ENCODE measurements at places on chromosomes 11 and 22.

- no peak for DNase-seq
Observed at GRCh38 chr11:31500560-31500959, 8.9 kb downstream of the IMMP1L start.

- DNase-seq = no peak
Observed at GRCh38 chr11:120985718-120986569, 38.0 kb upstream of the TBCEL start.

DNA sequence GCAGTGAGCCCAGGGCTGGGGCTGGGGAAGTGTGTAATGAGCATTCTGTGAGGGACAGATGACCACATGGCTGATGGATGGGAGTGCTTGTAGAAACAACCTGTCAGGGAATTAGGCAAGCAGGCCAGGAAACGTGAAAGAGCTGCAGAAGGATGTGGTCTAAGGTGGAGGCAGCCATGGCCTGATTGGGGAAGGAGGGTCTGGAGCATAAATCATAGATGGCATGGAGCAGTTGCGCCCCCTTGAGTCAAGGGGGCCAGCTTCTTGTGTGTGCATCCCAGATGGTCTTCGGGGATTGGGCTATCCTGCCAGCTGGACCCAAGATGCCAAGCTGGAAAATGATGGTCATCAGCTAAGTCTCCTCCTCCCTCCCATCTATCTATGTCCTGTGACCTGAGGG, 119.4 kb upstream of the CLPB start:
- no peak for DNase-seq

DNA sequence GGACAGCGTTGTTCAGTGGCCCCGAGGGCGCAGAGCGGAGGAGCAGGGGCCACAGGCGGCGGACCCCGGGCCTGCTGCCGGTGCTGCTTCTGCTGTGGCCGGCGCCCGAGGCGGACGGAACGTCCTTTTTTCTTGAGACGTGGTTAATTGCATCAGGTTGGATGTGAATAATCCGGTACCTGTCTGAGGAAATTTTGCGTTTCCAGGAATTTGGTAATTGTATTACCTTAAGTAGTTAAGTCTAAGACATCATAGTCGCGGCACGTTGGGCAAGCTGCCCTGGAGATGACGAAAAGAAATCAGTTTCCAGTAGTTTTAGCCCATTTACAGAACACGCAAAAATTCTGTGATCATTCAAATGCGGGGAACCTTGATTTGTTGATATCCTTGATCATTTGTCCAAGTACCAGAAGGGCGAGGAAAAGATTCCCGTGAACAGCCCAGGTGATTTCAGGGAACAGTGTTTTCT, 789 bp downstream of the SPECC1L start:
- no peak for DNase-seq

GRCh38 chr22:30891443-30891755, 77.2 kb downstream of the MORC2 start:
- DNase-seq = no peak

DNA sequence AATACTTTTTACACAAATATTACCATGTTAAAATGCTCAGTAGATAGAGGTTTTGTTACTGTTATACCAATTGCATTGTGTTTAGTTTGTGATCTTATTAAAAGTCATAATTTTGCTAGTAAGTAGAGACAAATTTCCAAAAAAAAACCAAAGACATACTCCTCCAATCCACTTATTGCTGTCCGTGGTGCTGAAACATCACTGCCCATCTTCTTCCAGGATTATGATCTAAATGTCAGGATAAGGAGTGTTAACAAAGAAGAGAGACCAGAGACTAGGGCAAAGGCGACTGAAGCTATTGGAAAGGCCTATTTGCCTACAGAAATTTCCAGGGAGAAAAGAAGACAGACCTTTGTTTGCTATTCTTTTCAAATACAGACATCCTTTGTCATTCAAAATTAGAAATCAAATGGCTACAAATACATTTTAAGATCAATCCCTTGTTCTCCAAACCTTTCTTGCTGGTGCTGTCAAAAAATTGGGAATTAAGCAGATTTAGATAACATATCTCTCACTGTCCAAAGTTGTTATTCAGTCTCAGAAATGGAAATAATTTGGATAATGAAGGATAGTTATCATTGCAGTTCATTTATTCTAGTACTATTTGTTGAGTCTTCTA, 199.7 kb downstream of the C11orf91 start:
- no peak for DNase-seq

DNA sequence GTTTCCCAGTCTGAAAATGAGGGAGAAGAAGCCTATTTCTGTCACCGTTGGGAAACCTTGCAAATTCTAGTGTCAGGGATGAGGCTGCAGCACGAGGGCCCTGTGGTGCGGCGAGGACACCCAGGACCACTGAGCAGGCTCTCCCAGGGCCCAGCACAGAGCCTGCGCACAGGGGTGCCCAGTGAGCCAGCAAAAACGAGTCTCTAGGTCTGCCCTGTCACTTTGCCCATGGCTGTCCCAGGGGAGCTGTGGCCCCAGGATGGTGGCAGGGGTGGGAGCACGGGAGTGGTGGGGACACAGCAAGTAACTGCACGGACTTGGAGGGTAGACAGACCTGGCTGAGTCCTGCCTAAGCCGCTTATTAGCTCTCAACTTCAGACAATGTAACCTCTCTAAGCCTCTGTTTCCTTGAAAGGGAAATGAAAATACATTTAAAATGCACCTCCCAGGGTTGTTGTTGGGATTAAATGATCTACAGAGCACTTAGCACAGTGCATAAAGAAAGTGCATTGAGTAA, 44.2 kb downstream of the DSCAML1 start:
- DNase-seq = no peak

GRCh38 chr22:33299245-33299956, 241.2 kb upstream of the SYN3 start:
- DNase-seq = no peak

- no peak for DNase-seq
Observed at GRCh38 chr11:100578831-100579311, 108.2 kb upstream of the ARHGAP42 start.

DNA sequence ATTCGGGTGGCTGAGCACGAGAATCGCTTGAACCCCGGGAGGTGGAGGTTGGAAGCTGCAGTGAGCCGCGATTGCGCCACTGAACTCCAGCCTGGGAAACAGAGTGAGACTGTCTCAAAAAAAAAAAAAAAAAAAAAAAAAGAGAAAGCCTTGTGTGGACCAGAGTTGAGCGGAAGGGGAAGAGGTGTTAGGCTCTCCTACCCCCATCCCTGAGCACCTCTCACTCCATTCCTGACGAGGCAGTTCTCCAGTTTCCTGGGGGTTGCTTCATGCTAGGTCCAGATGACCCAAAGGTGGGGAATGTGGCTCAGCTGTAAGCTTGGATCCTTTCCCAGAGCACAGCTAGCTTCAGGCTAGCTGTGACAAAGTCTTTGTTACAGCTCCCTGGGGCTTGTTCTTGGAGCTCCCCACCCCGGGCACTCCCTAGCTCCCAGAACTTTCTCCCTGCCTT, 8.8 kb upstream of the DNAL4 start:
- DNase-seq = no peak

DNA sequence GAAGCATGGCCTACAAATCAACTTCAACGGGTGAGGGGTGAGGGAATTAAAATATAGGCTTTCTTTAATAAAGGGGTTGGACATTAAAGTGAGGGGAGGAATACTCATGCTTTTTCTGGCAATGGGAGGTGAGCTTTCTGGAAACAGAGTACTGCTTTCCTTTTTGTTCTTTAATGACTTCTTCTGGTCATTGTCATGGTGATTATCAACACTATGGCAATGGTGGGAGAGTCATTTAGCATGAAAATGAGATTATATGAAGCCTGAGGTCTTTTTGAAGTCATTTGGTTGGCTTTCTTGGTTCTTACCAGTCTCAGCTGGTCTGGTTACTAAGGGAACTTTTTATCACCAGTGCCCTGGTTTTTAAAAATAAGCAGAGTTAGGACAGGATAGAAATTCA, 475.8 kb upstream of the LRRC4C start:
- DNase-seq = no peak

DNA sequence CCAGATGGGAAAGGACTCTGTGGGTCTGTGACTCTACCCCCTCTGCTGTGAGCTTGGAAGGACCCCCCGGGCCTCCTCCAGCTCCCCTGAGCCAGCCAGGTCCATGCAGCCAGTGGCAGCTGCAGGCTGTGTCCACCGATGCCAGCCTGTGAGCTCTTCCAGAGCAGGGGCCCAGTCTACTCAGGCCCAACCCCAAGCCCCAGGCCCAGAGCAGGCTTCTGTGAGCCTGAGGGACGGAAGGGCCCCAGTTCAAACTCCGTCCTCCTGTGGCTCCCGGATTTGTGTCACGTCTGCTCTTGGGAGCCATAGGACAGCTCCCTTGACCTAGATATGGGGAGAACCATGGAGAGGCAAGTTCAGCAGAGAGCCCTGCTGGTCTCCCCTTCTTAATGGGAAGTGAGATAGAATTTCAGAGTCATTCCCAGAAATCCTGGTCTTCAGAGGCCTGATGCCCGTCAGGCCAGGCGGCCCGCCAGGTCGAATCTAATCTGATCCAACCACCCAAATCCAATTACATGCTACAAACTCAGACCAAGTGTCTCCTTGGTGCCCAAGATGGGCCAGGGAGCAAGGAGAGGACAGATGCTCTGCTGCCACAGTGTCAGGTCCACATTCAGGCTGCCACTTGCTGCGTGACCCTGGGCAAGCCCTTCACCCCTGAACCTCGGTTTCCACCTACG, 75.1 kb downstream of the SCUBE1 start:
- no peak for DNase-seq

GRCh38 chr11:77596626-77597025, 6.9 kb downstream of the AQP11 start:
- no peak for DNase-seq

DNA sequence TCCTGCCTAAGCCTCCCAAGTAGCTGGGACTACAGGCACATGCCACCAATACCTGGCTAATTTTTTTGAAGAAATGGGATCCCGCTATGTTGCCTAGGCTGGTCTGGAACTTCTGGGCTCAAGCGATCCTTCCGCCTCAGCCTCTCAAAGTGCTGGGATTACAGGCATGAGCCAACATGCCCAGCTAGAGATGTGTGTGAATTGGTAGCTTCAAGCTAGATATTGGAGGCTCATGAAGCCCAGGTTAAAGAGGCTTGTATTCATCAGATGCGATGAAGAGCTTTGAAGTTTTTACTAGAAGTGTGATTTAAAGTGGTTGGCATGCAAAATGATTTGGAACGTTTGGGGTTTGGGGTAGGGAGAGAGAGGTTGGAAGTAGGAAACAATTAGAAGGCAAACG, 19.6 kb downstream of the NF2 start:
- no peak for DNase-seq

GRCh38 chr11:124882339-124883071, 15.2 kb downstream of the ROBO4 start:
- no peak for DNase-seq

DNA sequence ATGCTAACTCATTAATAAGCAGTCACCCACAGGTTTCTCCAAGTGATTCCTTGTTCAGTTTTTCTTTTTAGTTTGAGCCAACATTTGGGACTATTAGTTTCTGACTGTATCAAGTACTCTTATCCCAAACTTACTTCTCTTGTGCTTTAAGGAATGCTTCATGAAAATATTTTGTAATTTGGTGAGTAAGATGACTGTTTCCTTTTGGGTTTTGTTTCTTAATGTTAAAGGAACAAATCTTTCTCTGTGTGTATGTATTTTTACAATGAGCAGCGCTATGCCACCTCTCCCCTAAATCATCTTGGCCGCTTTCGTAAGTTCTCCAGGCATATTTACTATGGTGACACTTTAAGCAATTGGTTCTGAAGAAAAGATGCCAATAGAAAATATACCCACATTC, 72.4 kb downstream of the LDLRAD3 start:
- no peak for DNase-seq

DNA sequence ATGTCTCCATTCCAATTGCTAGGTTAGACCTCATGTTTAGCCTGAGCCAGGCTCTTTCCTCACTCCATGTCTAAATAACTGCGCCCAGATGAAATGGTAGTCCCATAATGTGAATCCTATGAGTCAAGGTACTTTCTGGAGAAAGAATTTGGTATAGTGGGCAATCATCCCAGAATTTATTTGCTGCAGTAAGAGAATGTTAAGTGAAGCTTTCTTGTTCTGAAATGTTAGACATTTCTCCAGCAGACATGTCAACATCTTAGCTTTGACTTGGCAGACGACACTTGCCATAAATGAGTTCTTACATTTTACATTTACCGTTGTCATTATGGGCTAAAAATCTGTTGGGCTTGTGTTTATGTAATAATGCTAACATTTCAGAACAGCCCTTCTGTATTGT, 165.2 kb downstream of the PGR start:
- no peak for DNase-seq

DNA sequence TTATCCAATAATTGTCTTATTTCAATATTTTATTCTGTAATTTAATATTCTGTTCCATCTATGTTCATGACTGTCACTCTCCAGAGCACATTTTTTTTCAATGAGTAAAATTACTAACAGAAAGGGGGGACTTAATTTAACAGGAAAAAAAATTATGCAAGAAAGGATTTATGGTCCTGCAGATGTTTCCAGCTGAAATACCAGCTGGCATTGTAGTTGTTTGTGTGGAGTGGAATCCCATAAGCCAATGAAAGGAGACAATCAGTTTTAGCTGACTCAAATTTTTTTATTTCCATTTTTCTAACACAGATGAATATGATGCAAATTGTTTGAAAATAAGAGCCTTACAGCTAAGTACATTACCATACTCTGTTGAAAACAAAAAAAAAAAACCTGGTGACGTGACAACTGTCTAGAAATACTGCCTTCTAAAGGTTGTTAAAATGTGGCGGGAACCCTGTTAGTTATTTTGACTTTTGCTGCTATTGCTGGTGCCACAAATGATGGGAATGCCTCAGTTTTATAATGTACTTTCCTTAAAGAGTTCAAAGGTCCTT, 389.1 kb downstream of the ETS1 start:
- no peak for DNase-seq

- no peak for DNase-seq
Observed at GRCh38 chr11:12806113-12806512, 131.9 kb downstream of the TEAD1 start.

DNA sequence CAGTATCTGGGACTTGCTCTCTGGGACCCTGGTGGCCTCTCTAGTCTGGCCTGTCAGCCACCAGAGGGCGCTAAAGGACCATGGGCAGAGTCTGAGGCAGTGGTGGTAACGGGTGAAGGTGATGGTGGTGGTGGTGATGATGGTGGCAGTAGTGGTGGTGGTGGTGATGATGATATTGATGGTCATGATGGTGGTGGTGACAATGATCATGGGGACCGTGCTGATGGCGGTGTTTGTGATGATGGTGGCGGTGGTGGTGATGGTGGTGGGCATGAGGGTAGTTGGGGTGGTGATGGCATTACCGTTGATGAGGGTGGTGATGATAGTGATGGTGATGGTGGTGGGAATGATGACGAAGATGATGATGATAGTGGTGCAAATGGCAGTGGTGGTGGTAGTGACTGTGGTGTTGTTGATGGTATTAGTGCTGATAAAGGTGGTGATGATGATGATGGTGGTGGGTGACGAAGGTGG, 16.0 kb downstream of the TRPM5 start:
- DNase-seq = peak; percentile 64

GRCh38 chr22:38350444-38351359, 33.5 kb upstream of the CSNK1E start:
- no peak for DNase-seq

GRCh38 chr11:74357449-74357848, 40.8 kb downstream of the PGM2L1 start:
- DNase-seq = no peak

- no peak for DNase-seq
Observed at GRCh38 chr11:68778205-68778604, 26.9 kb upstream of the TESMIN start.
